ENCODE measurements at places on chromosomes 16 and 17.

GRCh38 chr16:59213952-59214351 is 479.8 kb upstream of the GOT2 start:
- DNase-seq, result peak; percentile 31

GRCh38 chr17:55344514-55344997 is 77.1 kb downstream of the MMD start:
- no peak for DNase-seq

DNA sequence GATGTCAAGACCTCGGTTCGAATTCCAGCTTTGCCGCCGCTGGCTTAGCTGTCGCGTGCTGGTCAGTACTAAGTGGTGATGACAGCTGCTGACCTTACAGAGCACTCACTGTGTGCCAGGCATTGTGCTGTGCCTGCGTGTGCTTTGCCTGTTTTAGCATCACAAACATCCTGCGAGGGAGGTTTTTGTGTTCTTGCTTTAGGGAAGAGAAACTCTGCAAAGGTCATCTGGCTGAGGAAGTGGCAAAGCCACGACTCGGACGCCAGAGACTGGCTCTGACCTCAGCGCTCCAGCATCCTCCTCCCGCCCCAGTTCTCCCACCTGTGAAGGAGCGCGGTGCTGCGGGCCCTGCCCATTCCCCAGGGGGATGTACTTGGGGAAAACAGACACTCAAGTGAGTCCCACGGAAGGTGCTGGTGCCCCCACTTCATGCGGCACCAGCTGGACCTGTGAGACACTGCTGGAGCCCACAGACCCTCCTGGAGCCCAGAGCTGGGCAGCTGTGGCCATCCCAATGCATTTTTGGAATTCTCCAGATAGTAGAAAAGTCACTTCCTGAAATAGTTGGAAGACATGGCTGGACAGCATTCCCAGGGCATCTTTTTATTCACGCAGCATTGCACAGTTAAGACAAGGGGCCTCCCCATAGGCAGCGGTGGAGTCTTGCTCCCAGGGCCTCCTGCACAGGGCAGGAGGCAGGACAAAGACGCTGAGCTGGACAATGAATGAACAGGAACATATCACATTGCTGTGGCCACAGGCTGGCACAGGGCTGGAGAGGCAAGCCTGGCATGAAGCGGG is 20.0 kb upstream of the HERPUD1 start:
- peak; percentile 68 for DNase-seq

DNA sequence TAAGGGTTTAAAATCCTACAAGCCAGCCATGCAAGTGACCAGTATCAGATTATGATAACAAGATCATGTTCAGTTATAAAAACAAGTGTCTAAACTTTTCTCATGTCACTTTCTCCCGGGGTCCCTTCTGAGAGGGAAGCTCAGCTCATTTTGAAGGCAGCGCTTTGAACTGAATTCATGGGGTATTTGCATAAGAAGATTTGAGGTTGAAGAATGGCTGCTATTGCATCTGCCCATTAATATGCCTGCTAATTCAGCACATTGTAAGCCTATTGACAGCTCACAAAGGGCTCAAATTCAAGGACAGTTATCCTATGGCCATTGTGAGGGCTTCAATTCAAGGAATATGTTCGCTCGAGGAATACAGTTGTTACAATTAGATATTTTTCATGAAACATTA is 290.2 kb upstream of the IRX3 start:
- no peak for DNase-seq

- no peak for DNase-seq
Measured at GRCh38 chr17:57327176-57327970, 71.0 kb downstream of the MSI2 start.

DNA sequence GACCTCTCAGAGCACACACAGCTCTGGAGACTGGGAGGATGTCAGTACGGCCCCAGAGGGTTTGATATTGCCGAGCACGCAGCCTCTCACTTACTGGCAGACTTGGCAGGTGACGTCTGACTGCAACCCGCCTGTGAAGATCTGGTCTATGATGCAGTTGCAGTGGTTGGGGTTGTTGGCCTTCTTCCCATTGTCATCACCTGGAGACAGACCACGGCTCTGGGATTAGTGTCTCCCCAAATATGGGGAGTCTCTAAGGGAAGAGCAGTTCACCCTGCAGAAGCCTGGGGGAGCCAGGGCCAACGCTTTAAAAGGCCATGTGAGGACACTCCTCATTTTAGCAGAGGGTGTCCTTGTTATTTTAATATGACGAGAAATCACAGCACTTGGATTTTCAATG is 30.1 kb downstream of the USP22 start:
- DNase-seq, result no peak

GRCh38 chr17:57622683-57623433 is 122.2 kb downstream of the CCDC182 start:
- peak; percentile 69 for DNase-seq

DNA sequence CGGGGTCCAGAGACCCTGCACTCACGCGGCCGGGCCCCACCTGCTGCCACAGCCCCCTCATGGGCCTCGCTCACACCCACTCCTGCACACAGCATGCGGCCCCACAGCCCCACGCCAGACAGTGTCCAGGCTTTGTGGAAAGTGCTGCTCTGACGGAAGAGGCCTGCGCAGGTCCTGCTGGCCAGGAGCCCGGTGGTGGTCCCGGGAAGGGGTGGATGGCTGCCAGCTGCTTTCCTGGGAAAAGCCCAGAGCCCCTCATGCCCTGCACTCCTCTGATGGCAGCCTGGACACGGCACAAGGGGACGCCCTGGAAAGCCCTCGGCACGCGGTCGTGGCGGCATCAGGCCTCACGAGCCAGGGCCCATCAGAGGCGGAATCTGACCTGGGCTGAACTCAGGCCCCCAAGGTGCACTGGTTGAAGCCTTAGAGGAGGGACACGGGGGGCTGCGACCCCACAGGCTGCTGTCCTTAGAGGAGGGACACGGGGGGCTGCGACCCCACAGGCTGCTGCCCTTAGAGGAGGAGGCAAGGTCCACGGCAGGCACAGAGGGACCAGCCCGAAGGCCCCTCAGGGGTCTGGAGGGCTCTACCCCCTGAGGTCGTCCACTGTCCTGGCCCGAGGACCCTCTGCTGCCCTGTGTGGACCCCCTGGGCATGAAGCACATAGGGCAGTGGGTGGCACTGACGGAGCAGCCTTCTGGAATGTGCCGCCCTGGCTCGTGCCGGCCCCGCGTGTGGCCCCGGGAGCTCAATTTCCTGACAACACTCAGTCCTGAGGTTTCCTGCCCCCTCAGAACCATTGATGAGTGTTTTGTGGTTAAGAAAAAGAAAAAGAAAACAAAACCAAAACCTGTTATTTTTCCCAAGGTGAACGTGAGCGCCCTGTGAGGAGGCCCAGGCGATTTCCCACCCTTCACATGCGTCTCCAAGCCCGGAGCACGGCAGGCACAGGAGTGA is 22.1 kb downstream of the SOX8 start:
- no peak for DNase-seq

- no peak for DNase-seq
Measured at GRCh38 chr17:81003711-81004475, 12.3 kb downstream of the CHMP6 start.

GRCh38 chr17:50199211-50199802 is 2.1 kb downstream of the COL1A1 start:
- peak; percentile 69 for DNase-seq

GRCh38 chr16:72621651-72622050 is 426.3 kb downstream of the ZFHX3 start:
- DNase-seq, result peak; percentile 12

DNA sequence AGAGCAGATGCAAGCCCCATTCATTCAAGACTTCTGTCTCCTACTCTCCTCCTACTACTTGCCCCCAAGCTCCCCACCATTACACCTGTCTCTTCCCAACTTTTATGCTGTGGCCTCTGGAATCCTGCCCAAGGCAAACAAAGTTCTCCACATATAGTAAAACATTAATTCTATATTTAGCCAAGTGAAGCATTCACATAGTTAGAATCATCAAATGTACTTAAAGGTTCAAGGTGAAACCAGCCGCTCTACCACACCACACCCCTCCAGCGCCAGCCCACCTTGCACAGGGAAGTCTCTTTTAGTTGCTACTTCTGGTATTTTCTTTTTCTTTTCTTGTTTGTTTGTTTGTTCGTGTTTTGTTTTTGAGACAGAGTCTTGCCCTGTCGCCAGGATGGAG is 25.4 kb upstream of the GUCY2D start:
- no peak for DNase-seq

DNA sequence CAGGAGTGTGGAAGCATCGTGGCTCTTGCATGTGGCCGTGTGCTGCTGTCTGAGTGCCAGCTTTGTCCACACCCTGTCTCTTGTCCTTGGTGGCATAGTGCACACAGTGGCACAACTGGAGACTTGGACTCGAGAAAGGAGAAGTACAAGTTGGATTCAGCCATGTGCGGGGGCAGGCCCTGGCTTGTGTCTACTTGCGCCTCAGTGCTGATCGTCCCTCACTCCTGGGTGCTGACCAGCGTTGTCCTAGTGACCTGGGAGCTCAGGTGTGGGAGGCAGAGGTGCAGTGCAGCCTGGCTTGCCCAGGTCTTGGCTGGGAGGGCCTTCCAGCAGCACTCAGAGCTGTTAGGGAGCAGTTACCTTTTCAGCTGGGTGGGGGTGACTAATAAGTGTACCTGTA is 20.6 kb downstream of the MPRIP start:
- DNase-seq, result no peak

- DNase-seq, result no peak
Measured at GRCh38 chr16:23195366-23195978, 12.9 kb downstream of the SCNN1G start.

- DNase-seq, result no peak
Measured at GRCh38 chr17:45689451-45689850, 94.7 kb upstream of the CRHR1 start.

DNA sequence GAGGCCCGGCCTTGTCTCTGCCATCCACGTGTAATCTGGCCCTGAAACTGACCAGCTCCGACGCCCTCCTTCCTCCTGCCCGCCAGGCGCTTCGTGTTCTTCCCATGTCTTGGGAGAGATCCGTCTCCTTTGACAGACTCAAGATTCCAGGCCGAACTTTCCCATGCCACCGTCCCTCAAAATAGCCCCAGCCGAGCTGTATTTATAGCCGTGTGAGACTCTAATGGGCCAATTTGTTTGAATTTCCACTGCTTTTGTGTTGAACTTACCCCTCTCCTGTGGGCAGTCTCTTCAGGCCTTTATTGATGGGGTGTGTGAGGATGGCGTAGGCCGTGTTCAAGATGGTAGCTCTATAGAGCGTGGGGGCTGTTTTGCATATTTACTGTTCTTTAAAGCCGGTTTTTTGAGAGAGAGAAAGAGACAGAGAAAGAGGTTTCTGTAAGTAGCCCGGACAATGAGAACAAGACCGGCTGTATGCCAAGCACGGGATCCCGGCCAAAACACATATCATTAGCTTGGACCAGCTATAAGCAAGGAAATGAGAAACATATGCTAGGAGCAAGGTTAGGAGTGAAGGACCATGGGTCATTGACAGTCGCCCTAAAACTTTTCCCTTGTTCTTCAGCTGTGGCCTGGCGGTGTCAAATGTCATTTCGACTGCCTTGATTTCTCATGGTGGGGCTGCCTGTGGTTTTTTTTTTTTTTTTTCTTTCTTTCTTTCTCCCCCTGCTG is 124.5 kb upstream of the ZFHX3 start:
- DNase-seq, result peak; percentile 95

DNA sequence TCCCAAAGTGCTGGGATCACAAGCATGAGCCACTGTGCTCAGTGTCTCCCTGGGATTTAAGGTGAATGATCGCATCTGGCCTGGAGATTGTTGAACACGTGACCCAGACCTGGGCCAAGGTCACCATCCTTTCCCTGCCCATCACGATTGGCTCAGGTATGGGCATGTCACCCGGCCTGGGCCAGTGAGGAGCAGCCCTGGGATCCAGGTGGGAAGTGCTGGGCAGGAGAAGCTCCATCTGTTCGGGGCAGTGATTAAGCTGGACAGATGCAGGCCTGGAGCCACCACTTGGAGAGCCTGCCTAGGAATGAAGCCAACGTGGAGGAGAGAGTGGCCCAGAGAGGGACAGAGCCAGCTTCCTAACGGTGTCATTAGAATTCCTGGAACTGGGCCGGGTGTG is 6.8 kb downstream of the LAT start:
- DNase-seq, result no peak

DNA sequence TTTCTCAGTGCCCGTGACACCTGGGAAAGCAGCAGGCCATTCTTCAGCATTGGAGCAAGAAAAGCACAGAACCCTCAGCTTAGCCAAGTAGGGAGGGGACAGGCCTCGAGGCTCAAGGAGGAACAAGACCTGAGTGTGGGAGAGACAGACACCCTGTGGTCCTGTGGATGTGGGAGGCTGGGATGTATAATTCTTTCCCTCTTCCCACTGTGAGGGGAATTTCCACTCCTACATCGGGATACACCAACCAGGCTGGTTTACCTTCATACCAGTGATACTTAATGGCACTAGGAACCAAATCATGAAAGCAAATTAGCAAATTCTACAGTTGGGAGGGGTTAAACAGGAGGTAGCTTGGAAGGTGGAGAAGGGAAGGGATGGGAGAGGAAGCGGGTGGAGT is 41.7 kb downstream of the LYRM1 start:
- no peak for DNase-seq

GRCh38 chr17:57595947-57596695 is 149.0 kb downstream of the CCDC182 start:
- DNase-seq, result no peak

GRCh38 chr17:2939714-2940351 is 123.6 kb downstream of the OR1D5 start:
- no peak for DNase-seq

GRCh38 chr17:45230787-45231480 is 9.2 kb downstream of the FMNL1 start:
- DNase-seq, result peak; percentile 37

- DNase-seq, result no peak
Measured at GRCh38 chr17:31425282-31426040, 34.0 kb downstream of the RAB11FIP4 start.

DNA sequence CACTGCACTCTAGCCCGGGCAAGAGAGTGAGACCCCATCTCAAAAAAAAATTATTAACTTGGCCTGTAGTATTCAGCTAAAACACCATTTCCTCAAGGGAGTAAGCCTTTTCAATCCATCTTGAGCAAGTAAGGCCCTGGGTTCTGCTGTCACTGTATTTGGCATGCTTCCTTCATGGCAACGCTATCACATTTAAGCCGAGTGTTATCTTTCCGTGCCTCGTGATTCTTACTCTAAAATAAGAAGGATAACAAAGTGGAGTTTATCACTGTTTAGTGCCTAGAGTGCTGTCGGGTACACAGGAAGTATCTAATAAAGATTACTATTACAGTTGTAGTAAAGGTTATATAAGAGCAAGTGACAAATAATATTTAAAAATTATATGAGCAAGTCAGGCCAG is 8.8 kb downstream of the VPS53 start:
- DNase-seq, result no peak

- DNase-seq, result no peak
Measured at GRCh38 chr16:84332975-84333684, 35.2 kb upstream of the ATP2C2 start.

- DNase-seq, result peak; percentile 21
Measured at GRCh38 chr17:30278032-30278431, 13.7 kb downstream of the BLMH start.

DNA sequence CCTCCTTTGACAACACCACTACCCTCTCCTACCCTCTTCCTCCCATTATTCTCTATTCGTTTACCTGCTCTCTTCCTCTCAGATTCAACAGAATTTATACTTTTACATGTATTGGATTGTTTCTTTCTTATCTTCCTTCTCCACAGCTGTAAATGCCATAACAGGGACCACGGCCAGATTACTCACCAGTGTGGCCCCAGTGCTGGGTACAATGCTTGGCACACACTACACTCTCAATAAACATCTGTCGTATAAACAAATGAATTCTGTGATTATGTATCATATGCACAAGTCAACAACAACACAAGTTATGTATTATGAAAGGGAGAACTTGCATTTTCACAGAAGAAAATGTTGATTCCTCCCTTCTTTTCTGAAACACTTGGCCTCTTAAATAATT is 20.0 kb downstream of the AARSD1 start:
- no peak for DNase-seq

- DNase-seq, result no peak
Measured at GRCh38 chr16:2086106-2086742, 38.4 kb downstream of the TSC2 start.
